ENCODE measurements at places on chromosomes 1 and 21.

DNA sequence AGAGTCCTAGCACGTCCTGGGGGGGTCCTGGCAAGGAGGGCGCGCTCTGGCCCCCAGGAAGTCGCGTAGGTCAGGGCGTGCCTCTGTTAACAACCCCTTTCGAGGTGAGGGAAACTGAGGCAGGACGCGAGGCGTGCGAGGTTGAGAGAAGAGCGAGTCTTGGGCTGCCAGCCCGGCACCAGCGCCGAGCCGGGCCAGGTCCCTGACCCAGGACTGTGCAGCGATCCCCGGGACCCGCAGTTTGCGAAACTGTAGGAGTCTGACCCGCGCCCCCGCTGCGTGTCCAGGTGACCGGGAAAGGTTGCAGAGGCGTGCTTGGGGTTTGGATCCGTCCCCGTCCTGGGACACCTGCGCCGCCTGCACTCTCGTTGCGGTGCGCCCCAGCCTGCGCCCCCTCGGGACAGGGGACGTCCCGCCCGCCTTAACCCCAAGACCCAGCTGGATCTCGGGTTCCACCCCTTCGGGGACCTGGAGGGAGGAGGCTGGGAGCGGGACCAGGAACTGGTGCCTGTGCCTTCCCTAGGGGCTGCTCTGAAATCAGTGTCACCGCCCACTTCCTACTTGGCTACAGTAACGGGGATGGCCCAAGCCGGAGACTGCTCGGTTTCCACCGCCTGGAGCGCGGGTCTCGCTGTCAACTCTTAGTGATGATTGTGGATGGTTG, 493 bp downstream of the DISC1 start:
- no peak for DNase-seq

- no peak for DNase-seq
Measured at GRCh38 chr1:103087256-103087655, 21.1 kb downstream of the COL11A1 start.

- DNase-seq = no peak
Measured at GRCh38 chr21:41650526-41651145, 116.2 kb downstream of the RIPK4 start.

DNA sequence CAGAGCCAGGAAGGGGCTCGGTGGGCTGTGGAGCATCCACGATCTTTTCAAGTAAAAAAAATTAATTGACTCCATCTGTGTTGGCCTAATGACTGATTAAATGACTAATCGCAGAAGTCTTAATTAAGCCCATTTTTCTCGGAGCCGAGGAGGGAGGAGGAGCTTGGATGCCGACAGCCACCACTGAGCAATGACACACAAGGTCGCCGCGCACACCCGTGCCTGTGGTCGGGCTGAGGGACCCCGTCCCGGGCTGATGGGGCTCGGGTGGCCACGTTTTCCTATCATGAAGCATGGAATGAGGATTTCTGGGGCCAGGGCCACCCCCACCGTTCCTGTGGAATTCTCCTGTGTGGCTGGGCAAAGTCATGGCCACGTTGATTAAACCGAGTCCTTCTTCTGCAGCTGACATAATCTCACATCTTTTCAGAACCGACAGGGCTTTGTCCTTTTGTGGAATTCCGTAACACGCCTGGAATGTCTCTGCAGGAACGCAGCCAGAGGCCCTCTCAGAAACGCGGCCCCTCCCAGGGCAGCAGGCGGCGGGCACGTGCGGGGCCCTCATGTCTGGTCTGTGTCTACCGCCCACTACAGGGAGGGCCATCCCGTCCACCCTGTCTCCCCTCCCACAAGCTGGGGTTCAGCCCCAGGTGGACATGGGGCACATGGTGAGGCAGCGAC, 60.7 kb downstream of the MORN1 start:
- no peak for DNase-seq

- no peak for DNase-seq
Measured at GRCh38 chr21:42777064-42777756, 102.1 kb downstream of the WDR4 start.

DNA sequence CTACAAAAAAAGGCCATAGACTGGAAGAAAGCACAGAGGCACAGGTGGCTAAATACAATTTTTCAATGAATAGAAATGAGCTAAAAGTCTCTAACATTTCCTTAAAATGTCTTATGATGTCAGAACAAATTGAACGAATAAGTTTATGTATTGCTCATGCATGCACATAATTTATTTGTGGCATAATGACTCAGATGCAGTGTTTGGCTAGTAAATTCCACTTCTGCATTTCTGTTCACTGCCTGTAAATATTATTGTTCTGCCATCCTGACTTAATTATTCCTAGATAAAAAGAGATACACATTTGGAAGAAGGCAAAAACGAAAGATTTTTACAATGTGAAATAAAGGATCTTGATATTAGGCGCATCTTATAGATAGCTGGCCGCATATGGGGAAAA, 26.6 kb upstream of the EXO1 start:
- DNase-seq = no peak

GRCh38 chr21:33367309-33367973, 35.8 kb upstream of the IFNGR2 start:
- DNase-seq = no peak

DNA sequence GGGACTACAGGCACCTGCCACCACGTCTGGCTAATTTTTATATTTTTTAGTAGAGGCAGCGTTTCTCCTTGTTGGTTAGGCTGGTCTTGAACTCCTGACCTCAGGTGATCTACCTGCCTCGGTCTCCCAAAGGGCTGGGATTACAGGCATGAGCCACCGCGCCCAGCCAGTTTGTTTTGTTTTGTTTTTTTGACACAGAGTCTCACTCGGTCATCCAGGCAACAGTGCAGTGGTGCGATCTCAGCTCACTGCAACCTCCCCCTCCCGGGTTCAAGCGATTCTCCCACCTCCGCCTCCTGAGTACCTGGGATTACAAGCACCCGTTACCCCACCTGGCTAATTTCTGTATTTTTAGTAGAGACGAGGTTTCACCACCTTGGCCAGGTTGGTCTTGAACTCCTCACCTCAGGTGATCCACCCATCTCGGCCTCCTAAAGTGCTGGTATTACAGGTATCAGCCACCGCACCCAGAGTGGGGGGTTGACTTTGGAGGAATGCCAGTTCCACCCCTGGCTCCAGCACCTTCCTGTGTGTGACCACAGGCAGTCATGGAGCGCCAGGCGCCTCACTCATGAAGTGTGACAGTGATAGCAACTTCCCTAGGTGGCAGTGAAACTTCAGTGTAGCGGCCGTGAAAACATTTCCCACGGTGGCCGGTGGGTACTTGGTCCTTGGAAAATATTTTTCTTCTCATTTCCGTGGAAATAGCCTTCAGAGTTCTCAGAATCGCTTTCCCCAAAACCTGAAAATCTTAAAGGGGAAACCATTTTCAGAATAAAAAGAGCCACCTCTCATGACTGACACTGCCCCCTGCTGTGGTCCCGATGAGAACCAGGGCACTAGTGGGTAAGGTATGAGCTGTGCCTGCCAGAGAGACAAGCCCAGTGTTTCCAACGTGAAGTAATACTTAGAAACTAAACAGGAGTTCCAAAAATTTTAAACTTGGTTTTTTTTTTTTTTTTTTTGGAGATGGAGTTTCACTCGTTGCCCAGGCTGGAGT, 48.6 kb downstream of the WDR4 start:
- DNase-seq = no peak

- no peak for DNase-seq
Measured at GRCh38 chr1:166193057-166193698, 26.4 kb upstream of the FAM78B start.

DNA sequence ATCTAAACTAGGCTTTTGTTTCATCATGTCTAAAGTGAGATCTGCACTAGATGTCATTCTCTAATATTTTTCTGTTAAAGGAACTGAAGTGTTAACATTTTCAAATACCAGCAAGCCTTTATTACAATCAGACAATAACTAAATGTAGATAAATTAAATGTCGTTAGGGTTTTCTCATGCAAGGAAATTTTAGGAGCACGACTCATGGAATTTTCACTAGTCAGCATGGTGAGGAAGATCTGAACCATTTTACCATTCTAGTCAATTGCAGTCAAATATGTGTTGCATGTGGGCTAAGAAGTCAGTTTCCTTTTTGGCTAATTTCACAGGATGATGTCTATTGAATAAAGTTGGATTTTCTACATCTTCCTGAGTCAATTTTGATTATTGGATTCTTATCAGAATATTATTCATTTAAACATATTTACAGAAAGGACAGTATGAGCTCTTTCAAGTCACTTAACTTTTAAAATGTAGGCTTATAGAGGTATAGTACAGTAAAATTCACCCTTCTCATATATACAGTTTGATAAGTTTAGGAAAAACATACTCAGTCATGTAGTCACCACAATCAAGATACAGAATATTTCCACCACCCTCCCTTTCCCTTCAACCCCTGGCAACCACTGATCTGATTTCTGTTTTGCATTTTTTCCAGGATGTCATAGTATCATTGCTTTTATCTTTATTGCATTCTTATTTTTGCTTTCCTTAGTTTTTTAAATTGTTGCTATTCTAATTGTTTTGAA, 9.2 kb downstream of the GCSAML start:
- DNase-seq = no peak

GRCh38 chr1:218656301-218657037, 311.3 kb downstream of the TGFB2 start:
- DNase-seq = no peak

- DNase-seq = no peak
Measured at GRCh38 chr1:150493175-150493574, 6.0 kb downstream of the TARS2 start.

- no peak for DNase-seq
Measured at GRCh38 chr1:48200166-48200900, 22.2 kb upstream of the SLC5A9 start.

DNA sequence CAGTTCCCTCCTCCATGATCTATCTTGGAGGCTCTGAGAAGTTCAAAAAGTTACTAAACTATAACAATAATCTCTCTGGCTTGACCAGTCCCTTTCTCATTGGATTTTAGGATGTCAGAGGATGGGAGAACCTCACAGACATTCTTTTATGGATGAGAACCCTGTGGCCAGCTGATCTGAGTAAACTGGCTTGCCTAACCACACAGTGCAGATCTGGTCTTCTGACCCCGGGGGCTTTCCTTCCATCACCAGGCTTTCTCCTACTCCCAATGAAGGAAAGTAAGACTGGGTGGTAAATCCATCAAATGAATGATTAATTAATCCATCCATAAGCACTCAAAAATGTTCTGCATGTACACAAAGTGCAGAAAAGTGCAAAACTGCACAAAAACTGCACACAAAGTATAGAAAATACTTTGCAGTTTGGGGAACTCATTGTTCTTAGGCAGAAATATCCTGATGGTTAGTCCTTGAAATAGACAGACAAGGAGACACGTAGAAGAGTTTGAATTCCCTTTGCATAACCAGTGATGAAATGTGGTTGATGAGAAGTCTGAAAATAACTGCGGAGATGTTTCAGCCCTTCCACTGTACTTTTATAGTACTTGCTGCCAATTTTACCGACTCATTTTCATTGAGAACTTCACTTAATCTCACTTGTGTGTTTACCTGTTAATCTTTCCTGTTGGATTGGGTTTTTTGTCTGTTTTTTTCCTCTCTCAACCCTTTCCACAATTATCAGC, 2.5 kb upstream of the F3 start:
- DNase-seq = no peak

- DNase-seq = no peak
Measured at GRCh38 chr1:178908358-178908757, 37.5 kb upstream of the ANGPTL1 start.

- no peak for DNase-seq
Measured at GRCh38 chr1:226711976-226712741, 26.9 kb downstream of the ITPKB start.

- no peak for DNase-seq
Measured at GRCh38 chr1:155352631-155353030, 31.9 kb downstream of the RUSC1 start.

DNA sequence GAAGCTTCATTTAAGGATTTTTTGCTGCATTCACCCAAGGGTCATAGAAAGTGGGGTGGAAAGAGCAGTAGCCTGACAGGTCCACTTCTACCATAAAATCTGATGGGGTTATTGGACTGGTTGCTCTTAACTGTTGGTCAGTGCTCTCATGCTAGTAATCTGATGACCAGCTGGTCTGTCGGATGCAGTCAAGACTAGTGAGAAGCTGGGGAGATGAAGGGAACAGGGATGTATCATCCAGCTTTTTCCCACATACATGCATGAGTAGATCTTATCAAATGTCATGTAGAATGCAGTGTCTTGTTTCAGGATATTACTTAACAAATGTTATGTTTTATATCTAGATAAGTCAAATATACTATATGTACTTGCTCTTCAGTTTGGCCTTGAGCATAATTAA, 11.1 kb downstream of the ATP1B1 start:
- DNase-seq = no peak

DNA sequence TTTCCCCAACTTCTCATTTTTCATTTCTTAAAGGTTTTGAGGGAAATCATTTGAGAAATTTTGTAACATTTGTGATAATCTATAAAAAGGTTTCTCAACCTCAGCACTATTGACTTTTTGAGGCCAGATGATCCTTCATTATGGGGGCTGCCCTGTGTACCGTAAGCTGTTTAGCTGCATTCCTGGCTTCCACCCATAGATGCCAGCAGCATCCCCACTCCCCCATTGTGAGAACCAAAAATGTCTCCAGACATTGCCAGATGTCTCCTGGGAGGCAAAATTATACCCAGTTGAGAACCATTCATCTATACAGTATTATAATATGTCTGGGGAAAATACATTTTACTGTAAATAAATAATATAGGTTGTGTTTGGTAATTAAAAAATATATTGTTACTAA, 146.0 kb downstream of the PBX1 start:
- no peak for DNase-seq

- no peak for DNase-seq
Measured at GRCh38 chr1:3116560-3116959, 47.6 kb downstream of the PRDM16 start.

- no peak for DNase-seq
Measured at GRCh38 chr1:51019811-51020210, 49.8 kb downstream of the CDKN2C start.

- DNase-seq = no peak
Measured at GRCh38 chr1:47438165-47439016, 547 bp downstream of the FOXD2 start.

DNA sequence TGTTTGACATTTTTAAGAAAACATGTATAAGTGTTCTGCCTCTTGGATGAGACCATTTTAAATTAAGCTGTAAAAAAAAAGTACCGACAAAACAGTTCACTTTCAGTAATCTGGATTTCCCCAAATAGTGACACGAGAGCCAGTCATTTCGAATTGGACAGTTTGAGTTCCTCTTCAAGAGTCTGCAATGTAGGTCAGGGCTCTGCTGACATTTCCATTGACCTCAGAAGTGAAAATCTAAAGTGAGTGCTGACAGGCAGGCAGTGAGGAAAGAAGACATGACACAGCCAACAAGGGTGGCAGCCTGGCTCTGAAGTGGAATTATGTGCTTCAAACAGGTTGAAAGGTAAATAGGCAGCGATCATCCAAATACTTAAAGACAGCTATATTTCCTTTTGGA, at the start of gene IL23R:
Gene IL23R (plus strand): TSS at position 259 of the 400 bp plus-strand sequence. CDS start 1,667 bp downstream, outside the sequence.
- no peak for DNase-seq

- DNase-seq = no peak
Measured at GRCh38 chr1:223143537-223144248, 645 bp upstream of the TLR5 start.
